ENCODE measurements at places on chromosomes 11 and 22. TPM values are rescaled to one million over a fixed set of nuclear protein-coding genes. Genes with fewer than 3 reads are reported as not detected.

DNA sequence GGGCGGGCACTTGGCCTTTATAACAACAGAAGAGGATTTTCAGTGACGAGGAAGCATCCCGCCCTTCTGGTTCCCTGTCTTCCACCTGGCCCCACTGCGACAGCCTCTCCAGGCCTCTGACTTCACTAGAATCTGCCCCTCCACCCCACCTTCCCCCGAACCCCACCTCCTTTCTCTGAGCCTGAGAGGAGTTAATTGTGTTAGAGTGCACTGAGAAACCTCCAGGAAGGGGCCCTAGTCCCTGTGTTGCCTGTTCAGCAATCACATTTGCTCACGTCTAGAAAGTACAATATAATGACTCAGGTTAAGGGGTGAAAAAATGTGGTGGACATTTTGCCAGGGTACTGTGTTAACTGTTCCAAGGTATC is 38.8 kb downstream of the PTPRJ start:
- peak overlapping the region; percentile 63 for H3K27ac ChIP-seq
- peaks cover 81% of the 10 kb centered on the region for H3K4me1 ChIP-seq
- DNase-seq = no peak
- no peak overlapping the region for H3K4me3 ChIP-seq
- peaks cover 41% of the 10 kb centered on the region for H3K36me3 ChIP-seq
- H3K27me3 ChIP-seq = no peaks in the 10 kb centered on the region

- peaks cover 2% of the 10 kb centered on the region for H3K4me1 ChIP-seq
- H3K4me3 ChIP-seq = no peak overlapping the region
- no peaks in the 10 kb centered on the region for H3K36me3 ChIP-seq
- DNase-seq = no peak
- no peak overlapping the region for H3K27ac ChIP-seq
Observed at GRCh38 chr11:46302866-46303265, 25.4 kb downstream of the CREB3L1 start.

DNA sequence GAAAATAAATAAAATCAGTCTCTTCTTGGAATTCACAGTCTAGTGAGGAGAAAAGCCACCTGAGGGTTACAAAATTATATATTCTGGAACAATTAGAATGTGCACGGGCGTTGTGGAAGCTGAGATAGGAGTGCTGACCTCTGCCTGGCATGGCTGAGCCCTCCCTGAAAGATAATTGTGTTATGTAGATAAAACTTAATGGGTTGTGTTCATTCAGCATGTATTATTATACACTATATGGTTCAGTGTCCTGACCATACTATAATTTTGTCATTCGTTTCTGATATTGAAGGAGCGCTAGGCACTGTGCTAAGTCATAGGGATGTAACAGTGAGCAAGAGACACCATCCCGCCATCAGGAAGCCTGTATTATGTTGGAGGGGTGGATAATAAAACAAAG is 3.7 kb downstream of the ACAT1 start:
- H3K27ac ChIP-seq = peak overlapping the region; percentile 73
- no peak overlapping the region for H3K4me3 ChIP-seq
- H3K4me1 ChIP-seq = peaks cover 48% of the 10 kb centered on the region
- no peaks in the 10 kb centered on the region for H3K27me3 ChIP-seq

Gene IFITM5
- total RNA-seq = not detected

Gene EHF
- total RNA-seq = not detected

Gene SORL1
- 98.9 TPM for total RNA-seq

Gene SCUBE1
- 0.03 TPM for total RNA-seq

Gene GRK3
- total RNA-seq = 35.0 TPM

DNA sequence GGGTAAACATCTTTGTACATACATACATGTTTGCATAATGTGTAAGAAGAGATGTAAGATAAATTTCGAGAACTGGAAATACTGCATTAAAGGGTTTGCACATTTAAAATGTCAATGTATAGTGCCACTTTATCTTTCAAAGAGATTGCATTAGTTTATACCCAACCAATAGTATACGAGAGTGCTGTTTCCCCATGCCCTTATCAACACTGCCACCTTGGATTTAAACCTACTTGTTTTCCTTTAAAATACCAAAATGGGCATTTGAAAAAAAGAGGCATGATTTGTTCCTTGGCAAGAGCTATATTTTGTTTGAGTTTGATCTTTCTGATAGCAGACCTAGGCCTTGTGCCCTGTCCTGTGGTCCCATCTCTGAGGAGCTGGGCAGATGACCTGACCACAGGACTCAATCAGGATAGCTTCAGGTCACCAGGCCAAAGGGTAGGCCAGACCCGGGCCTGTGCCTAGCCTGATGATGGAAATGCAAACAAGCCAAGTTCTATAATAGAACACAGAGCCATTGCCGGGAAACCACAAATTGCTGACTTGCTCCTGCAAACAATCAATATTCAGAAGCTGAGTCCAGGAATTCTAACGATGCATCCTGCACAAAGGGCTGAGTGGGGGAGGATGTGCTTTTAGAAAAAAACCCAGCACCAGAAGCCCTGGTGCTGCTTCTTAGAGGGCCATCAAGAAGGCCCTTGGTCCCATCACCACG is 16.9 kb upstream of the ALG8 start:
- H3K27ac ChIP-seq = no peak overlapping the region
- no peaks in the 10 kb centered on the region for H3K27me3 ChIP-seq
- no peak overlapping the region for H3K4me3 ChIP-seq
- no peak for DNase-seq
- H3K36me3 ChIP-seq = peaks cover 1% of the 10 kb centered on the region

DNA sequence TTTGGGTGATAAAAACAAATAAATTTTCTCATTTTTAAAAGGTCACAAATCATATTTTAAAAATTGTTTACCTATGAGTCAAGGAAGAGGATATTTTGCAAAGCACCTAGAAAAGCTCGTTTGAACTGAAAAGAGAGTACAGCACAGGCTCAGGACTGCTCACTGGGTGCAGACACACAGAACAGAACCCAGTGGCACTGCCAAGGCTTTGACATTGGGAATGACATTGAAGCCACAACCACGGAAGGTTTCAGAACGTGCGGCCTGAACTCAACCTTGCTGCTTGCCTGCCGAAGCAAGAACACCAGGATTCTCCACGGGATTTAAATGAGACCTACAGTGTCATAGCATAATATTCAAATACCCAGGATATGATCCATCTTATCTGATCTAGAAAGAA is 597.1 kb upstream of the B3GAT1 start:
- H3K27me3 ChIP-seq = no peaks in the 10 kb centered on the region
- no peaks in the 10 kb centered on the region for H3K4me1 ChIP-seq
- no peak for DNase-seq
- no peaks in the 10 kb centered on the region for H3K36me3 ChIP-seq
- no peak overlapping the region for H3K27ac ChIP-seq

DNA sequence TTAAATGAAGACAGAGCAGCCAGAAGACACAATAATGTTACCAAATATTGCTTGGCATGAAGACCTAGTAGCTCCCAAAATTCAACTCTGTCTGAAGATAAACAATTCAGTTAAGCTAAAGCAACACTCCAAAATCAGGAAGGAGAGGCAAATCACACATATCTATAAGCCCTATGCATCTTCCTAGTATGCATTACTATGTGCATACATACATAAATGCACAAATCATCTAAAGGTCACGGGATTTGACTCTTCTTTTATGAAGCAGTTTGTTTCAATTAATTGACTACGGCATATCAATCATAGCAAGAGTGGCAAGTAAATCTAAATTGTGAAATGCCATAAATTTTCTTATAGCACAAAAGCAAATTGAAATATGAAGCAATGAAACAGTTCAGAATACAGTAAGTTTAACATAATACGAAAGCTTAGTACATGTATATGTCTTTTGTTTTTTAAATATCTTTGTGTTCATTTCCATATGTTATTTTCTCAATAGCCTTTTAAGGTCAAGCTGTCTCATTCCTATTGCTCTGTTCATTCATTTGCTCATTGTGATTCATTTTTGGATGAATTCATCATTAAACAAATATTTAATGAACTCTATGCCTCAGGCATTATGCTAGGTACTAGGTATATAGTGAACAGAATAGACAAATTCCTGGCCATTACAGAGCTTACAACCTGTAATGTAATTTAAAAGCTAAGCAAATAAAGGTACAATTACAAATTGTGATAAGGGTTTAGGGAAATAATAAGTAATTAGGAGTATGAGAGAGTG is 540.5 kb downstream of the DLG2 start:
- no peak overlapping the region for H3K27ac ChIP-seq
- no peaks in the 10 kb centered on the region for H3K27me3 ChIP-seq
- DNase-seq = no peak
- H3K36me3 ChIP-seq = no peaks in the 10 kb centered on the region
- H3K4me3 ChIP-seq = no peak overlapping the region
- H3K4me1 ChIP-seq = no peaks in the 10 kb centered on the region

DNA sequence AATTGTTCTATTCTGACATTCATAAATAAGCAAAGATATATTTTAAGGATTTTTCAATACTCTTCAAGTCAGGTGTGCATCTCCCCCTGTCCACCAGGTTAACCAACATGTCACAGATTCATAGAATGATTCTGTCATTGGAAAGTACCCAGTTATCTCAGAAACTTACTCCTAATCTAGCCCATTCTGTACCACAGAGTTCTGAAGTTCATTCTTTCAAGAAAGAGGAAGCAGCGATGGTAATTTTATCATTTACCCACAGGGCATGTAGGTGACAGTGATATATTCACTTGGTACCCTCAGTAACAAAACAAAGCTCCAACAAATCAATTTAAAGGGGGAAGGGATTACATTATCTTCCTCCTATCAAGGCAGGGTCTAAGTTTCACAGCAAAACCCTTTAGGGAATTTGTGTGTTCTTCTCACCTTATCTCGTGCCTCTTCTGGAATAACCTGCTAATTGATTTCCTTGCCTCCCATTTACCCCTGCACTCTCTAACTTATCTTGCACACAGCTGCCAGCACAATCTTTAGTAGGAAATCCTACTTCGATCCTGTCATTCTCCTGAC is 19.0 kb upstream of the MPPED2 start:
- H3K36me3 ChIP-seq = no peaks in the 10 kb centered on the region
- H3K27me3 ChIP-seq = no peaks in the 10 kb centered on the region
- no peak for DNase-seq
- H3K4me1 ChIP-seq = no peaks in the 10 kb centered on the region
- no peak overlapping the region for H3K4me3 ChIP-seq

Gene SIK3
- 31.4 TPM for total RNA-seq

Gene PDGFB
- 0.34 TPM for total RNA-seq

GRCh38 chr22:46661221-46661851 is 41.1 kb downstream of the GRAMD4 start:
- no peak overlapping the region for H3K4me3 ChIP-seq
- no peak overlapping the region for H3K27ac ChIP-seq
- no peaks in the 10 kb centered on the region for H3K27me3 ChIP-seq
- no peaks in the 10 kb centered on the region for H3K36me3 ChIP-seq
- peaks cover 9% of the 10 kb centered on the region for H3K4me1 ChIP-seq

GRCh38 chr11:62142921-62143320 is 19.1 kb downstream of the INCENP start:
- H3K4me1 ChIP-seq = no peaks in the 10 kb centered on the region
- no peak for DNase-seq
- H3K4me3 ChIP-seq = no peak overlapping the region
- no peak overlapping the region for H3K27ac ChIP-seq

GRCh38 chr11:7439746-7440320 is 45.5 kb upstream of the OLFML1 start:
- DNase-seq = no peak
- H3K4me1 ChIP-seq = peaks cover 23% of the 10 kb centered on the region
- no peak overlapping the region for H3K4me3 ChIP-seq
- H3K27me3 ChIP-seq = no peaks in the 10 kb centered on the region

Gene CBLIF
- not detected for total RNA-seq

Gene MS4A6E
- not detected for total RNA-seq

Gene KCNJ1
- total RNA-seq = not detected

GRCh38 chr11:118448294-118448693 is 12.0 kb downstream of the KMT2A start:
- H3K4me3 ChIP-seq = peak overlapping the region; percentile 20
- H3K27me3 ChIP-seq = no peaks in the 10 kb centered on the region
- peak; percentile 28 for DNase-seq
- peaks cover 59% of the 10 kb centered on the region for H3K4me1 ChIP-seq

GRCh38 chr11:358129-358800 is 11.0 kb upstream of the B4GALNT4 start:
- H3K36me3 ChIP-seq = no peaks in the 10 kb centered on the region
- no peak overlapping the region for H3K27ac ChIP-seq
- DNase-seq = no peak
- peaks cover 30% of the 10 kb centered on the region for H3K4me1 ChIP-seq

Gene VEGFB
- total RNA-seq = 87.8 TPM

Measured in activated CD8-positive, alpha-beta T cell treated with anti-CD3 and anti-CD28 coated beads, Interleukin-2, amount 10 ng/mL, durations not matched to agents 7 days and 5 days (primary cell).